ENCODE measurements at places on chromosomes 16 and 17.

DNA sequence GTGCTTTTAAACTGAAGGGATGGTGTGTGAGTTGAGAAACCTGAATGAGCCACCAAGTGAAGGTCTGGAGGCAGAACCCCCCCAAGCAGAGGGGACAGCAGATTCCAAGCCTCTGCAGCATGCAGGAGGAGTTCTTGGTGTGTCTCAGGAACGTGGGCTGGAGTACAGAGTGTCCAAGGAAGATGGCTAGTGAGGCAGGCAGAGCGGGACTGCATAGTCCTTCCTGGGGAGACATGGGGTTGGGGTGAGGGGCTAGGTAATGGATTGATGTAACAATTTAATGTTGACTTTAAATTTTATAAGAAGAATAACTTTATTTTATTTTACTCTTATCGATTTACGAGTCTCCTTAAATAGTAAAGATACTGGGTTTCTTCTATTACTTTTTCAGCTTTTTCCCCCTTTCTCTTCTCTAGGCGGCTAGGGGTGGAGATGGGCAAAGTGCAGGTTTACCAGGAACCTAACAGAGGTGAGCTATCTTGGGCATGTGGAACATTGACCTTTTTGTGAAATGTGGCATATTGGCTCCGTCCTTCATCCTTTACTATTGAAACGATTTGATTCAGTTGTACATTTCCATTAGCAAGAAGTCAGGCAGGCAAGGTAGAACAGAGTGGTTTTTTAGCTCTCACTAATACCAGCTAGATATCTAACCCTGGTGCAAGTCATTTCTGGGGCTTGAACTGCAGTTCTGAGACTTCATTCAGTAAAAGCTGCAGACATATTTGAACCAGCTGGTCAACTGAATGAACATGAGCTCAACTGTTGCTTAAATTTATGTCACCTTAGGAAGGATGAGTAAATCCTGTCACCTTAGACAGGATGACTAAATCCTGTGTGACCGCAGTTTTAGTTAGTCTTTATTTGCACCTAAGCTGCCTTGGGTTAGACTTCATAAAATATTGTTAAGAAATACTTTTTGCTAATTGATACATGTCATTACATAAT, 9.2 kb downstream of the PRPSAP2 start:
- DNase-seq, result no peak

GRCh38 chr17:65902155-65902554, 289.8 kb downstream of the CEP112 start:
- DNase-seq, result no peak

DNA sequence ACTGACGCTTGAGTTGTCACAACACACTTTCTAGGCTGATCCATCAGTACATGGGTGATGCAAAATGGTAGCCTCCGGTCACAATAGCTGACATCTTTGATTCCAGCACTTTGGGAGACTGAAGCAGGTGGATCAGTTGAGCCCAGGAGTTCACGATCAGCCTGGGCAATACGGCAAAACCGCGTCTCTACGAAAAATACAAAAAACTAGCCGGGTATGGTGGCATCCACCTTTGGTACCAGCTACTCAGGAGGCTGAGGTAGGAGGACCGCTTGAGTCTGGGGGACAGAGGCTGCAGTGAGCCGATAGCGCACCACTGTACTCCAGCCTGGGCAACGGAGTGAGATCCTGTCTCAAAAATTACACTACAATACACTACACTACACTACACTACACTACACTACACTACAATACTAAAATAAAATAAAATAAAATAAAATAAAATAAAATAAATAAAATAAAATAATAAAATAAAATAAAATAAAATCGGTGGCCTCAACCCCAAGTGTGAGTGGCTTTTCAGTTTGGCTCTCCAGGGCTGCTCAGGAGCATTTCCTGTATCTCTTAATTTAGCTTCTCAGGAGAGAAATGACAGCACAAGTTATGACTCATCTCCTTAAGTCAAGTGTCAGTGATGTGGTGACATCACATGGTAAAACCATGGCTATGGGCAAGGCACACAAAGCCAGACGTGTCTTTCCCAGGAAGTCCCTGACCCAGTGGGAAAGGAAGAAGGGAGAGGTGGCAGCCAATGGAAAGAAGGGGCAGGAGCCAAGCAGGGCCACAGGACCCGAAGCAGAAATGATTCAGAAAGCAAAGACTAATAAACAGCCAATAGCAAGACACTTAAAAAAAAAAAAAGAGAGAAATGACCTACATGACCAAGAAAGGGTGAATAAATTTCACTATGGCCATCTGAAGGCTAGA, 75.3 kb upstream of the TBC1D3K start:
- DNase-seq, result no peak

- DNase-seq, result no peak
Measured at GRCh38 chr17:50100480-50100883, 5.3 kb downstream of the PDK2 start.

- DNase-seq, result no peak
Measured at GRCh38 chr17:44268709-44269534, 987 bp upstream of the SLC4A1 start.

GRCh38 chr17:73571511-73572130, 72.6 kb downstream of the SDK2 start:
- no peak for DNase-seq
